ENCODE measurements at places on chromosomes 6 and 20.
A peak's percentile ranks its signal among the peaks of the same experiment; 100 is the strongest.

GRCh38 chr6:98039443-98039842 is 756.4 kb upstream of the MMS22L start:
- no peak for DNase-seq

DNA sequence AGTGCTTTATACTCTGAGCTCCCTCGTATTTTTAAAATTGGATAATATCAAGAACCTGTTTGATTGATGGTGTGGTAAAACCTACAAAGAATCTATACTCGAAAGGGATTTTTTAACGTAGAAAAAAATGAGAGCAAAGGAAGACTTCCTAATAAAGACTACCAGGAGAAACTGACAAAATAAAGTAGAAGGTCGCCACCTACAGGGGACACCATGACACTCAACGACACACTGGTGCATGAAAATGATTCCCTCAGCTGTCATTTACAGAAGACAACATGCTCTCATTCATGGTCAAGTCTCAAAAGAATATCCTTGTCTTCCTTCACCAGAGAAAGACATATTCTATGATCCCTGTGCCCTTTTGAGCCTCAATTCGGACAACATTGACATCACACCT is 10.1 kb upstream of the NHSL1 start:
- DNase-seq: peak; percentile 63

GRCh38 chr6:148682990-148683389 is 63.8 kb upstream of the UST start:
- DNase-seq: peak; percentile 89

DNA sequence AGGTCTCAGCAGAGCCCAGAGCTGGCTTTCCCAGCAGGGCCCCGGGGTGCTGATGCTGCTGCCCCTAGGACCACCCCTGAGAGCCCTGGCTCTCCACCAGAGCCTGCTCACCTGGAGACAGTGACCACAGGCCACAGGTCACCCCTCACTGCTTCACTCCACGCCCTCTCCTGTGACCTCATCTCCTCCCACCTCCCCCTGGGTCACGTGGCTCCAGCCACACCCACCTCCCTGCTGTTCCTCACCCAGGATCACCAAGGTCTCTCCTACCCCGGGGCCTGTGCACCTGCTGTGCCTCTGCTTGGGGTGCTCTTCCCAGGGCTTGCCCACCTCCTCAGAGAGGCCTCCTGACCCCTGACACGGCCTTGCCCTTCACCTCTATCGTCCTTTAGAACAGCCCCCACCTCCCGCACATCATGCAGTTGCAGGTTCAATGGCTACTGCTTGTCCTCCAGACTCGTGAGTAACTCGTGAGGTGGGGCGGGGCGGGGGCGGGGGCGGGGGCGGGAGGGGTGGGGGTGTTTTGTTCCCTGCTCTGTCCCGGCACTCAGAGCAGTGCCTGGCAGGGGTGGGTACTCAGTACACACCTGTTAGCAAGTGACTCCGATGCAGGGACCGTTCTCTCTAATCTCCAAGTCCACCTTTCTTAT is 468.0 kb downstream of the PREX1 start:
- no peak for DNase-seq

DNA sequence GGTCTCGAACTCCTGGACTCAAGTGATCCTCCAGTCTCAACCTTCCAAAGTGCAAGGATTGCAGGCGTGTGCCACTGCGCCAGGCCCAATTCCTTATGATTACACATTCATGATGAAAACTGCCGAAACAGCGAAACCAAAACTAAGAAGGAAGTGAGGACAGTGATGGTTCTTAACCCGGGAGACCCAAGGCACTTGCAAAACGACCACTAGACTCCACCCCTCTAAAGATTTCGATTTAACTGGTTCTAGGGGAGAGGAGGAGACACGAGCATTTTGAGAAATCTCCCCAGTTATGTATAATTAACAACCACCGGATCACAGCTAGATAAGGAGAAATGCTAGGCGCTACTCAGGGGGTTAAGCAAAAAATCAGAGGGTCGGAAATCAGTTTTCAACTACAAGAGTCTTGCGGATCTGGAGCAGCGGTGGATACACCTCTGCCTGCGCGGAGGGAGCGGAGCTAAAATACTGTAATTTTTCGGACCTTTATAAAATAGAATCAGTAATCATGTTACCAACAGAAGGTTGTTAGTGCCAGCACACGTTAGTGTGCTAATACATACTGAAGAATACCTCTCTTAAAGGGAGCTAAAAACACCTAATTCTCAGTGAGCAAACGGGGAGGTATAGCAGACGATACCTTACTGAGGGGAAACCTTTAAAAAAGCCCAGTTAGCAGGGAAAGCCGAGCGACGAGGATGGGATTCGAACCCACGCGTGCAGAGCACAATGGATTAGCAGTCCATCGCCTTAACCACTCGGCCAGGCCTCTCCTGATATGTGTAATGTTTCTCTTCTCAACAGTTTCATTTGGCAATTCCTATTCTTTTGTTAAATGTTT is 60.0 kb upstream of the BTN3A2 start:
- DNase-seq: peak; percentile 96

DNA sequence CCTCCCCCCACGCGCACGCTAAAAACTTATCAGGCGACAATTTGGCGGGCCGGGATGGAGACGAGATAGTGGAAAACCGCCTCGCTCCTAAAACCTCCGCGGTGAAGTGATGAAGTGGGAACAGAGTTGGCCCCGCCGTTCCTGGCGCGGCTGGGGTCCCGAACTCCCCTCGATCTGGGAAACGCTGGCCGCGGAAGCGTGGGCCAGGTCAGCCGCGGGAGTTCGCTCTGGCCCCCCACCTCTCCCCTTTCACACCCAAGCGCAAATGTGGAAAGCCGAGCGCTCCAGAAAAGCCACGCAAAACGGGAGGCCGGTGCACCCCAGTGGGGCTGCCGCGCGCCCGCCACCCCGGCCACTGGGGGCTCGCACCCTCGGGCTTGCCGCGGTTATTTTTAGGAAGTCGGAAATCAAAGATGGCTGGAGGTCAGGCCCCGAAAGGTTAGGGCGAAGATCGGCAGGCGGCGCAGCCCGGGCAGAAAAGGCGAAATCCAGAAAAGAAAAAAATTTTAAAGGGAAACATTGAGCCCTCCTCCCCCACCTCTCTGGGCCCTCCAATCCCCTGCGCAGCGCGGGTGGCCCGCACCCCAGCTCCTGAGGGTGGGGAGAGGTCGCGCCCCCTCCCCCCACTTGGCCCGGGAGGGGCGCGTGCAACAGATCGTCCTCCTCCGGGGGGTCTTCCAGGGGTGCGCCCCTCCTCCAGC is 1.0 kb downstream of the SALL4 start:
- DNase-seq: no peak

- no peak for DNase-seq
Observed at GRCh38 chr6:149368065-149368464, 32.0 kb upstream of the SUMO4 start.

DNA sequence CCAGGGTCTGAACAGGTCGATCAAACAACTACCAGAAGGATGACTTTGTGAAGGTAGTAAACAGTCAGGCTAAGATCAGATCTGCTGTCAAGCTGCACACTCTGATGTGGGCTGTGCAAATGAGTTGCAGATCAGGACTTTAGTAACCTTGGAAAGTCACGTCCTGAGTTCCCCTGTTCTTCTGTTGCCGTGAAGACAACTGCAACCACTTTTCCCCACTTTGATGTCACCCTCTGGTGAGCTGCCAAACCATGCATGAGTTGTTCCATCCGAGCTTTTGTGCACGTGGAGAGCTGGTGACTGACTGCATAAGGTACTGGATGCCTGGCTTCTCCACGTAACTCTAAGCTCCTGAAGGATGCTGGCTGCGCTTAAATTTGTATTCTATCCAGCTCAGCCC is 111.0 kb downstream of the CD83 start:
- no peak for DNase-seq

- no peak for DNase-seq
Observed at GRCh38 chr20:61514018-61514365, 261.9 kb downstream of the CDH4 start.
